HepG2 (cell line): ENCODE measurements at places on chromosomes 7 and 10.

DNA sequence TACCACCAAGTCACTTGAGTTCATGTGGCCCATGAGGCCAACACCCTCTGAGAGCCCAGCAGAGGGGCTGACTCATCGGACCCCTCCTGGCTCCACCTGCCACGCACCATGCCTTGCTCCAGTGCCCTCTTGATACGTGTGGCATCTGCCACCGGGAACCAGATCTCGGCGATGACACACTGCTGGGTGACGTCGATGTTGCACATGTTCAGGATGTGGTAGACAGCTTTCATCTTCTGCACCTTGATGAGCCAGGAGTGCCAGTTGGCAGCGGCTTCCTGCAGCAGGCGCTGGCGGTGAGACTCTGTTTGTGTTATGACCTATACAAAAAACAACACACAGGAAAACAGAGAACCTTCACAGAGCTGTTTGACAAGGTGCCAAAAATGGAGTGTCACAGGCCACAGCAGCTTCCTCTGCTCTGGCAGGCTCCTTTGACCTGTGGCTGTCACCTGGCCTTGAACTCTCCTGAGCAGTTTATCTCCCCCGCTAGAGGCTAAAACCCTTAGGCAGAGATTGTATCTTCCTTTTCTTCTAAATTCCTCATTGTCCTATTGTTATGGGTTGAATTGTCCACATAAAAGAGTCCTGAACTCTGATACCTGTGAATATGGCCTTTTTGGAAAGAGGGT lies 45.2 kb upstream of the TMEM213 start:
- peaks cover 16% of the 10 kb centered on the region; the same call in 2 of the 3 replicates for H3K27me3 ChIP-seq
- DNase-seq = peak; percentile 92
- no peak overlapping the region for H3K4me3 ChIP-seq
- no peak overlapping the region for H3K27ac ChIP-seq
- peaks cover 86% of the 10 kb centered on the region for H3K4me1 ChIP-seq

DNA sequence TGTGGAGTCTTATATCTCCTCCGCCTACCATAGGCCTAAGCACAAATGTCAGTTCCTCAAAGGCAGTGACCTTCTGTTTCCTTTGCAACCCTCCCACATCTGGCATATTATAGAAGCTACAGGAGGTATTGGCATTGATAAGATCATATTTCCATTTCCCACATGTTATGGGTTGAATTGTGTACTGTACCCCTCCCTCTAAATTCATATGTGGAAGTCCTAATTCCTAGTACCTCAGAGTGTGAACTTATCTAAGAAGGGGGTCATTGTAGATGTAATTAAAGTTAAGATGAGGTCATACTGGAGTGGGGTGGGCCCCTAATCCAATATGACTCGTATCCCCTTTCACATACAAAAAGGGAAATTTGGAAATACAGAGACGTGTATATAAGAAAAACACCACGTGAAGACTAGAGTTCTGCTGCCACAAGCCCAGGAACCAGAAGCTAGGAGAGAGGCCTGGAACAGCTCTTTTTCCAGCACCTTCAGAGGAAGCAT lies 6.1 kb upstream of the LAMB4 start:
- no peaks in the 10 kb centered on the region for H3K4me1 ChIP-seq
- no peaks in the 10 kb centered on the region for H3K36me3 ChIP-seq
- DNase-seq = no peak

DNA sequence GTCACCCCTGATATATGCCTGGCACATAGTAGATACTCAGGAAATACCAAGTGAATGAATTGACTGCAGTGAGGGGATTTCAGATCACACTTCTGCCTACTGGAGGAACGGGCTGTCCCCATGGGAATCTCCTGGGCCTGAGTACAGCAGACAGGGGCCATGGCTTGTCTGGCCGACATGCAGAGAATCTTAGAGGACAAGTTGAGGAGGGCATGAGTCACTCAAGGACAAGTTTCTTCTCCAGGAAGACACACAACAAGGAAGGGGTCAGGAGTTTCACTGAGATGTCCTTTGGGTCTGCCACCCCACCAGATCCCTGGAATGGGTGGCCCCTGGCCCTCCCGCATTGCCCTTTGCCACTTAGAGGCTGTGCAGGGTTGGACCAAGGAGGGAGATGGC lies 20.7 kb downstream of the PLPP4 start:
- DNase-seq = no peak
- H3K36me3 ChIP-seq = no peaks in the 10 kb centered on the region
- H3K27ac ChIP-seq = no peak overlapping the region
- no peak overlapping the region for H3K4me3 ChIP-seq
- H3K4me1 ChIP-seq = no peaks in the 10 kb centered on the region
- H3K27me3 ChIP-seq = no peaks in the 10 kb centered on the region; the same call in 1 of the 2 replicates

GRCh38 chr7:101784292-101785127 lies 32.9 kb upstream of the CUX1 start:
- no peaks in the 10 kb centered on the region for H3K36me3 ChIP-seq
- H3K27ac ChIP-seq = no peak overlapping the region
- no peaks in the 10 kb centered on the region; the same call in 1 of the 2 replicates for H3K27me3 ChIP-seq
- H3K4me1 ChIP-seq = peaks cover 17% of the 10 kb centered on the region

DNA sequence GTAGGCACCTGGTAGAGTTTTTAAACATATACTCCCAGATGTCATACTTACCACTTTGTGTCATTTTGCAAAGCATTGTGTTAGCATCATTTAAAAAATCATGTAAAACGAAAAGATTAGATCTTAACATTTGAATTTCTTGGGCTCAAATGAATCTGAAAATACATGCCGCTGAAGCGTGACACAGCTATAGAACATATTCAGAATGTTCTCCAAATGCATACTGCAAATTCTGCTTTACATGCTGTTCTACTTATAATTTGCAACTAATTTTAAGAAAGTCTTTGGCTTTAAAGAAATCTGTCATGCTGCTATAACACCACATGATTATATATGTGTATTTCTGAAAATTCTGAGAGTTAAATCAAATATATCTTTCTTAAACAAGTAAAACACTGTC lies 109.2 kb upstream of the CAV2 start:
- no peaks in the 10 kb centered on the region for H3K4me1 ChIP-seq
- H3K27me3 ChIP-seq = no peaks in the 10 kb centered on the region
- DNase-seq = no peak
- H3K36me3 ChIP-seq = no peaks in the 10 kb centered on the region
- no peak overlapping the region for H3K27ac ChIP-seq

DNA sequence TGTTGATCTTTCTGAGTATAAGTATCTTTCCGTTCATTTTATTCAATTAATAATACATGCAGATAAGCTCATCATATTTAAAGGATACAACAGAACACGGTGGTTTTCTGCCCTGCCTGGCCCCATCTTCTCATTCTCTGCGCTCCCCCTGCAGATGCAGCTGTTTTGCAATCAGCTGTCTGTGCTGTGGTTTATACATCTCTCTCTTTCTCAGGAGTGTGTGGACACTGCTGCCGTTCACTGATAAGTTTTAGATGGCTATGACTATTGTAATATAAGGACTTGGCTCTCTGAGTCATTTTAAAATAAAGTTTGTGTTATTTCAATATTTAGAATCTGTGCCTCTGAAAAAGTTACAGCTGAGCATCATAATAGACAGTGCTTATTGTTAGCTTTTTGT lies 54.5 kb downstream of the CUL1 start:
- H3K4me3 ChIP-seq = no peak overlapping the region
- peaks cover 4% of the 10 kb centered on the region for H3K36me3 ChIP-seq
- H3K27me3 ChIP-seq = no peaks in the 10 kb centered on the region

DNA sequence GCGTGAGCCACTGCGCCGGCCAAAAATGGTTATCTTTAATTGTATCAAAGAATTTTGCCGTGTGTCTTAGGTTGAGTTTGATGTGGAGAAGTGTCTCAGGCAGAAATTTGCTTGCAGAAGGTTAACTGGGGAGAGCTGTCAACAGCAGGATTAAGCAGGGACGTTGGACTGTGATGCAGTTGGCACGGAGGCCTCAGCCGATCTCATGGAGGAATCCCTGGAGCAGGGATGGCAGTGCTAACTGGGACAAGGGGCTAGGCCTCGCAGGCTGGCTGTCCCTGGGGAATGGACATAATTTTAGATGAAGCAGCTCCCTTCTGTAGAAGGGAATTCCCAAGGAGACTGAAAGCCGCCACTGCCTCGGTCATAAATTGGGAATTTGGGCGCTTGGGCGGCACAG lies 12.3 kb upstream of the KIF5B start:
- H3K27me3 ChIP-seq = no peaks in the 10 kb centered on the region
- peaks cover 37% of the 10 kb centered on the region for H3K4me1 ChIP-seq
- no peaks in the 10 kb centered on the region for H3K36me3 ChIP-seq
- no peak overlapping the region for H3K4me3 ChIP-seq
- no peak overlapping the region for H3K27ac ChIP-seq
- DNase-seq = no peak

DNA sequence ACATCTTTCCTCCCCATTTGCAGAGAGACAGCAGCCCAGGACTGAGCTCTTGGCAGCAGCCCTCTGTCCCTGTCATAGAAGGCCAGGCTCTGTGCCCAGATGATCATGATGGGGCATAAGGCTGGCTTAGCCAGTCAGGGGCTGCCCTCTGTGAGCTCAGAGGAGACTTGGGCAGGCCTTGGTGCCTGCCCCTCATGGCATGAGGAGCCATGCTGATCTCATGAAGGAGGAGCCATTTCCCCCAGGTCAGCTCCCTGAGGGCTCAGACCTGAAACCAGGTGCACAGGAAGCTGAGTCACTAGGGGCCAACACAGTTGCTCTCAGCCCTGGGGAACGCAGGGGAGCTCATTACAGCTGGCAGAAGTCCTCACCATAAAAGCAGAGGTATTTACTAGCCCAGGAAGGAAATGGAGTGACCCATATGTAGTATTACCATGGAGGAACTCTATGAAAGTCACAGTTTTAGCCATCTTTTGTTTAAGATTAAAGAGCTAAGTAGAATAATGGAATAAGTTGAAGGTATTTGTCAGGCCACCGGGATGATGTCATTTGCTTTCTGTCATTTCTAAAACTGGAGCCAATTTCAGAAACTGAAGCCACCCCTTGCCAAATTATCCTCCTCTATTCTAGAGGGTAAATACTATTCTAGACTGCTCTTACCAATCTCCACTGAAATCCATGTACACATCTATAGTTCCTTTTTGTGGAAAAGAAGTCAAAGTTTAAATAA lies 362.4 kb upstream of the ZNF32 start:
- H3K4me1 ChIP-seq = no peaks in the 10 kb centered on the region
- no peaks in the 10 kb centered on the region for H3K36me3 ChIP-seq
- no peak for DNase-seq
- peaks cover 2% of the 10 kb centered on the region; the same call in 1 of the 2 replicates for H3K27me3 ChIP-seq

DNA sequence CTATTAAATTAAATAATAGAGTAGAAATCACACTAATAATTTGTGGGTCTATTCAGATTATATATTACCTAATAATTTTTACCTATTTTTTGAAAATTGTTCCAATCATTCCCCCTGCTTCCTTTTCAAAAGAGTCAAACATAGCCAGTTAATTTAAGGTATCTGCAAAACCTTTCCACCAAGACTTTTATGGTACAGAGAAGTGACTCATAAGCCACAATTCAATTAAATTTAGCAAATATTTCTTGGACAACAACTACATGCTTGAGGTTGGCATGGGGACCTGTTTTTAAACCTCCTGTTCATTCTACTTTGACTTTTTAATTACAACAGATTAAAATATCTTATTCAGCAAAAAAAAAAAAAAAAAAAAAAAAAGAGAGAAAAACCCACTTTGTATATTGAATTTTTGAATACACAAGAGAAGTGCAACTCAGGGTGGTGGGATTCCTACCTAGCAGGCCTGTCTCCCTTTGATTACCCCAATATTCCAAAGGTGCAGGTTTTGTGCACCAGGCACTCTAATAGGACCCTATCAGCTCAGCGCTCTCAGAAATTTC lies 301.9 kb upstream of the C7orf33 start:
- H3K27me3 ChIP-seq = no peaks in the 10 kb centered on the region
- DNase-seq = no peak
- no peak overlapping the region for H3K27ac ChIP-seq

DNA sequence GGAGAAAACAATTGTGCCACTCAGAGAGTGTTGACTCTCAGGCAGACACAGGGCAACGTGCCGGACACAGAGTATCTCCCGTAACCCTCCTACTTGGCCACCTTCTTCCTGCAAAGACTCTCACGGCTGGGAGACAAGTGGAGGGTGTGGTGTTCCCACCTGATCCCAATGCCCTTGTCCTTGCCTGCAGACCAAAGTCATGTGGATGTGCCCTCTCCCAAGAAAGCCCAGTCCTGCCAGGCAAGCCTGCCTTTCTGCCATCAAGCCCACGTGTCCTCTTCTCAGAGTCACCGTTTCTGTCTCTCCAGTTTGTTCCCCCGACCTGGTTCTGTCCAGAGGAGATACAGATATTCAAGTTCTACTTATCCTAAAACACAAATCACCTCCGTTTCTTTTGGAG lies 723 bp downstream of the PNLIPRP2 start:
- no peak for DNase-seq
- H3K27me3 ChIP-seq = no peaks in the 10 kb centered on the region; the same call in 1 of the 2 replicates
- no peak overlapping the region for H3K27ac ChIP-seq
- H3K4me1 ChIP-seq = peaks cover 20% of the 10 kb centered on the region

DNA sequence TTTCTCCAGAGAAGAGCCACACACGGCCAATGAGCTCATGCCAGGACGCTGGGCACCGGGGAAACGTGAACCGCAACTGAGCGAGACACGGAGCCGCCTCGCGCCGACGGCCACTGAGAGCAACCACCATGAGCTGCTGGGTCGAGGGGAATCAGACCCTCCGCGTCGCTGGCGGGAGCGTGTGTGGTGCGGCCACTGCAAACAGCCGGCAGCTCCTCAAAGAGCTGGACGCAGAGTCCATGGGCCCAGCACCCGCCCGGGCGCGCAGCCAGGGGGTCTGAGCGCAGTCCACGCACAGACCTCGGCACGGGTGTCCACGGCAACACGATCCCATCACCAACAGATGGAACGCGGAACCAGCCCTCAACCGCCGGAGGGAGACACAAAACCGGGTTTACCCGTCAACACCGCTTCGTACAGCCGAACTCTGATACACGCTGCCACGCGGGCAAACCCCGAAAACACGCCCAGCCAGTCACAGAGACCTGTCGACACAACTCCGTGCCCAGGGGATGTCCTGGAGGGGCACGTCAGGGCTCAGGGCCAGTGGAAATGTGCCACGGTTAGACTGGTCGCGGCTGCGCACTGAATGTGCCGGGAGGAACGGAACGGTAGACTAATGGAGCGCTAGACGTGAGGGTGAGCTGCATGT lies 147.1 kb downstream of the ELFN1 start:
- DNase-seq = no peak
- H3K36me3 ChIP-seq = no peaks in the 10 kb centered on the region
- peak overlapping the region; percentile 78 for H3K27ac ChIP-seq
- peaks cover 39% of the 10 kb centered on the region for H3K4me1 ChIP-seq
- no peaks in the 10 kb centered on the region for H3K27me3 ChIP-seq

GRCh38 chr7:64113981-64114380 lies 68.7 kb downstream of the ZNF727 start:
- H3K36me3 ChIP-seq = no peaks in the 10 kb centered on the region
- no peak overlapping the region for H3K4me3 ChIP-seq
- no peaks in the 10 kb centered on the region for H3K4me1 ChIP-seq
- DNase-seq = no peak
- H3K27me3 ChIP-seq = no peaks in the 10 kb centered on the region
